ENCODE measurements at places on chromosomes 5 and 9.
A peak's percentile ranks its signal among the peaks of the same experiment; 100 is the strongest.

DNA sequence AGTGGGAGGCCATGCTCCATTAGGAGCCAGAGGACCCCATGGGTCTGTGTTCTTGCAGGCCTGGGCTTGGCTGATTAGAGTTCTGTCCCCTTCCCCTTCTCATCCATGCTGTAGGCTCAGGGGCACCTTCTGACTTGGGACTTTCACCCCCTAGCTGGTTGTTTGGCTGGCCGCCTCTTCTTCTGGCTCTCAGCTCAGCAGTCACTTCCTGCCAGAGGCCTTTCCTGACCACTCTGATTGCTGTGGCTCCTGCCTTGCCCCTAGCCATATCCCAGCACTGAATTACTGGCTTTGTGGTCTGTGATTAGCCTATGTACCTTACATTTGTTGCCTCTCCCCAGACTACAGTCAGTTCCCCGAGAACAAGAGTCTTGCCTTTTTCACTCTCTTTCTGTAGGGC, 14.6 kb downstream of the ENTREP1 start:
- no peak for DNase-seq

DNA sequence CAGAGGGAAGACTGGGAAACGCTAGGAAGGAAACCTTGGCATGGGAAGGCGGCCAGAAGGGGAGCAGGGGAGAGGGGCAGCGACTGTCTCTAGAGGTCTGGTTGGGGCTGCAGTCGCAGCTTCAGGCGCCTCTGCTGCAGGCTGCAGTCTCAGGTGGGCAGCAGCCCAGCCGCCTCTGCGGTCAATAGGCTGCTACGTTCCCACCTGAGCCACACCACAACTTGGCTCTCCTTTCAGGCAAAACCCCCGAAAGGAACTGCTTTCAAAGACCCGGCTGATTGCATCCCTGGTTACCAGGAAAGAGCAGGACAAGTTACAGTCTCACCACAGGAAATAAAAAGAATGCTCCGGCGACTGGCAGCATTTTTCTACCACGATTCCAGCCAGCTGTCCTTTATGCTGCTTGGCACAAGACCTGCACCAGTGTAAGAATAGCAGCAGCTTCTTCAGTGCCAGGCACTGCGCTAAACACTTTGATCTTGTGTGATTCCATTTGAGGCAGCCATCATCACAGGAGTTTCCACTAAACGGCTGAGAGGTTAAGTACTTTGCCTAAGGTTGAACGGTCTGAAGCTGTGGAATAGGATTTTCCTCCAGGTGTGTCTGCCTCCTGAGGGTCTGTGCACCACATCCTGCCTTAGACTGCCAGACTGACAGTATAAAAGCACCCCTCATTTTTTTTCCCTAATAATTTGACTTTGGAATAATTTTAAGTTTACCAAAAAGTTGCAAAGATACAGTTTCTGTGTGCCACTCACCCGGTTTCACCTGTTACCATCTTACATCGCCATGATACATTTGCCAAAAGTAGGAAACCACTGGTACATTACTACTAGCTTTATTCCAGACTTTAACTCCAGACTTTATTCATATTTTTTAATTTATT, 7.5 kb downstream of the RPS14 start:
- DNase-seq = no peak

GRCh38 chr5:113244966-113245365, 189.8 kb downstream of the TSSK1B start:
- no peak for DNase-seq

DNA sequence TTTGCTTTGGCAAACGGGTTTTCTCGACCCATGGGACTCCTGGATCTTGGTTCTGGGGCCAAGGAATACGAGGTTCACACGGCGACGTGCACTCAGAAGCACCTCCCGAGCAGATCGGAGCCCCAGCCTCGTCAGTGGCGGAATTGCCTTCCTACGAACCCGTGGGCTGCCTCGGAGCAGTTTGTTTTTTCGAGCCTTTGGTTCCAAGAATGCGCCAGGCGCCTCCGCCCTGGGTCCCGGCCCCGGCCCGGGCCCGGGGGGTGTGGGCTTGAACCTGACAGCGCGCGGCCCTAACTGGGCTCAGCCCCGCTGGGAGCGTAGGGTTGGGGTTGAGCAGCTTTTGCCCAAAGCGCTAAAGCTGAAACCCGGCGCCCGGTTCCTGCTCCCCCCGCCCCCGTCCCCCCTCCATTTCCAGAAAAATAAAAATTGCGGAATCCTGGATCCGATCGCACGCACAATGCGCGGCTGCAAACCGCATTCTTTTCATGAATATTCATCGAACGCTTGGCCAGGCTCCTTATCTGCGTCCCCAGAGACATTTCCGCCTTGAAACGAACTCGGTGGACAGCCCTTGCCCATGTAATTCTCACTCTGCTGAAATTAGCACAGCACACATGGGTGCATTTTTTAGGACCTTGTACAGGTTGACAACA, 1.0 kb downstream of the BASP1 start:
- peak; percentile 83 for DNase-seq

DNA sequence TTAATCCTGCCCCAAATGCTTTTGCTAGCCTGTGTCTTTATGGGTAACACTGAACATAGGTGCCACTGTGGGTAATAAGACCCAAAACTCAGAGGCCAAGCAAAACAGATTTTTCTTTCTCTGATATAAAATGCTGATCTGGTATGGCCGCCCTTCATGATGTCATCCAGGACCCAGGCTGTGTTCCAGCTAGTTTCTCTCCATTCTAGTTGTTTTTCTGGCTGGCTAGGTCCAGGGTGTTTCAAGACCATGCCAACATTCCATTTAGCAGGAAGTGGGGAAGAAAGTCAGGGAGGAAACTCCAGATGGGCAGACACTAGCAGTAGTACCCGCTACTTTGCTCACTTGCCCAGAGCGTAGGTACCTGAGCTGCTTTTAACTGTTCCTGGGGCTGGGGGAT, 183.9 kb upstream of the OTULINL start:
- no peak for DNase-seq

DNA sequence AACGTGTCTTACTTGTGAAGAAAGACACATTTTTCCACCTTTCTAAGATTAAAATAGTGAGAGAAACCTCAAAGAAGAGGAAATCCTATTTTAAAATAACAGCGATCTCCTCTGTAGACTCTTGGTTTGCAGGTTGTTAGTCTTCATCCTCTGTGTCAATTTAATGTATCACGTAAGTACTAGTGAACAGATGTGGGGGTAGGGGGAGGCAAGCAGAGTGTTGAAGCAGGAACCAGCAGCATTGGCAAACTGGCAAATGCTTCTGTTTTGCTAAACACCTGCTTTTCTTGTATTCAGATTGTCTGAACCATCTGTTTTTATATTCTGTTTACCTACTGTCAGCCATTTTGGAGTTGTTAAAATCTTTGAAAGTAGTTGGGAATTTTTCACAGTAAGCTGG, 159.3 kb upstream of the TLX3 start:
- no peak for DNase-seq

GRCh38 chr5:122180146-122180712, 50.9 kb downstream of the ZNF474 start:
- DNase-seq = no peak

GRCh38 chr5:116388564-116389258, 185.9 kb downstream of the SEMA6A start:
- DNase-seq = no peak

GRCh38 chr5:119452060-119452372, 281 bp upstream of the HSD17B4 start:
- DNase-seq = no peak

DNA sequence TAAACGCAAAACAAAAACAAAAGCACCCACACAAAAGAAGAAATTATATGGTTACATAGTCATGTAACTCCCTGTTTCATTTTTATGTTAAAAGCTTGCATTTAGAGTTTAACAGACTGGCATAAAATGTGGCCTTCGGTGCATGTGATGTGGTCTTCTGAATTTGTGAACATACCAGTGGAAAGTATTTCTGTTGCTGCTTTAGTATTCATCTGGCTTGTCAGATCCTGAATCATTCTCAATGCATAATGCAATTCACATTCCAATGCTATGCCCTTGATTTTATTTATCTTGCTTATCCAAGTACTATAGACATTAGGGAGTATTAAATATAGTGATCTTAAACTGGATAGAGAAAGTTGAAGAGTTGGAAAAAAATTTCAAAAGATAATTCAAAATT, 740.2 kb upstream of the ZNF608 start:
- no peak for DNase-seq

DNA sequence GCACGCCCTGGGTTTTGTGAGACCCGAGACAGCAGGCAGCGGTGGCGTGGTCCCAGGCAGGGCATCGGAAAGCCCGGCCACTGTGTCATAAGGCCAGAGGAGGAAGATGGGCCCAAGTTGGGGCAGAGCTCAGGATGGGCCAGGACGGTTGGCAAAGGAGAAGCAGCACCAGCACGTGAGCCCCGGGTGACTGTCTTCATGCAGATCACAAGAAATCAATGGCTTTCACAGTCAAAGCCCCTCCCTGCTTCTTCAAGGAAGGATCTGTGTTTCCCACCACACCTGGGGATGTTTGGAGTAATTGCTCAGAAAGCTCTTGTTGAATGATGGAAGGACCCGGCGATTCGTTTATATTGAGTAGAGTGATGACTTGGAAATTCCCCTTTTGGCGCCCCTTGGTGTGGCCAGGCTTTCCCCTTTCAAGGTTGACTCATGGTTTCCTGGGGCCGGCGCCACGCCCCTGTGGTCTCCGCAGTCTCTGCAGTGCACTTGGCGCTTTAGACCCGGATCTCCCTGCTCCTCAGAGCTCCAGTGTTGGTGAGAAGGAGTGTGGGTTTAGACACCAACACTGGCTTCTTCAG, 52.1 kb downstream of the IL31RA start:
- DNase-seq = no peak

DNA sequence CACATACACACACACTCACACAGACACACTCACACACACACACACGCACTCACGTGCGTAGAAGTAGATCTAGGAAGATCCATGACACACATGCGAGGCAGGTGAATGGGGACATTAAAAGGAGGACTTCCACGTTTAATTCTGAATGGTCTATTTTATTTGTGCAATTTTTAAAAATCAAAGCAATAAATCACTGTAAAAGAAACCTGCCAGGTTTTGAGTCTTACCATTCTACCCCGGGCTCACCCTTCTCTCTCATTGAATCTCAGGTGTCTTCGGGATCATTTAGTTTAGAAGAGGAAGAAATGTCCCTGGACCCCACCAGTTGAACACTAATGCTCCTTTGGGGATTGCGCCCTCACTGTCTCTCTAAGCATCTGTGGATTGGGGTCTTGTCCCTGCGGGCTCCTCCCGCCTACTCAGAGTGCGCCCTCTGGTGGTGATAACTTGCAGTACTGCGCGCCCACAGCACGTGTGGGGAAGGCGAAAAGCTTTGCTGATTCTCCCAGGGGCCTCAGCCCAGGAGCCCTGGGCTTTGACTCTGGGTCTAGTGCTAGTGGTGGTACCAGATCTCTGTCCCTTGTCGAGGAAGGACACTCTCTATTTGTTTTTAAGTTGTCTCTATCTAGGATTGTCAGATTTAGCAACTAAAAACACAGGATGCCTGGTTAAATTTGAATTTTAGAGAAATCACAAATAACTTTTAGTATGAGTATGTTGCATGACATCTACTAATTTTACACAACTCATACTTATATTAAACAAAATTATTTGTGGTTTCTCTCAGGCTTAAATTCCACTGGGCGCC, 34.8 kb downstream of the BOD1 start:
- DNase-seq = no peak

GRCh38 chr5:29750453-29750852, 1443.0 kb upstream of the CDH6 start:
- no peak for DNase-seq

DNA sequence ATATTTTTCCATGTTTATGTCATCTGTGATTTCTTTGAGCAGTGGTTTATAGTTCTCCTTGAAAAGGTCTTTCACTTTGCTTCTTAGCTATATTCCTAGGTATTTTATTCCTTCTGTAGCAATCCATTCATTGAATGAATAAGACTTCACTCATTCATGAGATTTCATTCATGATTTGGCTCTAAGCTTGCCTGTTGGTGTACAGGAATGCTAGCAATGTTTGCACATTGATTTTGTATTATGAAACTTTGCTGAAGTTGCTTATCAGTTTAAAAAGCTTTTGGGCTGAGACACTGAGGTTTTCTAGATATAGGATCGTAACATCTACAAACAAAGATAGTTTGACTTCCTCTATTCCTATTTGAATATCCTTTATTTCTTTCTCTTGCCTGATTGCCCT, 15.9 kb downstream of the RLN2 start:
- DNase-seq = no peak

DNA sequence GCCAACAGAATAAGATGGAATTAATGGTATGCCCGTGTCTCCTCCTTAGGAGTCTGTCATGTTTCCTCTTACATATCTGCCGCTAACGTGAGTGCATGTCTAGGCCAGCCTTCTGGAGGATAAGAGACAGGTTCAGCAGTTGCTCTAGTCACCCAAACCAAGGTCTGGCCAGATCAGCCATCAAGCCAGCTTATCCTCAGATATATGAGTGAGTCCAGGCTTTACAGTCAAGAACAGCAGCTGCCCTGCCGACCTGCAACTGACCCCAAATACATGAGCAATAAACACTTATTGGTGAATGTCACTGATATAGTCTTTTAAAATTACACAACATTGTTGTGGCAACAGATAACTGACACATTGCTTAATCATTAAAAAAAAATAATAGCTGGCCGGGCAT, 123.5 kb downstream of the TSSK1B start:
- DNase-seq = no peak

DNA sequence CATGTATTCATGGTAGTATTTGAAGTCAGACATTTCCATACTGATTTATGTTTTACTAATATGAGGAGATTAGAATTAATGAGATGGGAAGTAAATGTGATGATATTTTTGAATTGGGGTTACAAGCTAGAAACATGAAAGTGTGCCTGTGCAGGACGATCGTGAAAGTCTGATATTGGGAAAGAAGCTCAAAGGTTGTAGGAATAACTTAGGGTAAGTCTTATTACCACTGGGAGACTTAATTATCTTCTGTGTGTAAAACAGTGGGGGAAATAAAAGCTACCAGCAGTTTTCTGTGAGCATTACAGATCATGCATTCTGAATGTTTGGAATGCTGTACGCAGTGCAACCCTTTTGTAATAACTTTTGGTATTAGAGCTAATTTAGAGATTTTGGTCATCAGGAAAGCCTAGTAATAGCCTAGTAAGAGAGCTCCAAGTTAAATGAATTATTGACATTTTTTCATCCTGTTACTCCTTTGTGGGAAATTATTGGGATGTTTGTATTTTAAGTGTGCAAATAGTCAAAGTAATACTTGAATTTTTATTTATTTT, 153.9 kb downstream of the PCSK5 start:
- DNase-seq = no peak

DNA sequence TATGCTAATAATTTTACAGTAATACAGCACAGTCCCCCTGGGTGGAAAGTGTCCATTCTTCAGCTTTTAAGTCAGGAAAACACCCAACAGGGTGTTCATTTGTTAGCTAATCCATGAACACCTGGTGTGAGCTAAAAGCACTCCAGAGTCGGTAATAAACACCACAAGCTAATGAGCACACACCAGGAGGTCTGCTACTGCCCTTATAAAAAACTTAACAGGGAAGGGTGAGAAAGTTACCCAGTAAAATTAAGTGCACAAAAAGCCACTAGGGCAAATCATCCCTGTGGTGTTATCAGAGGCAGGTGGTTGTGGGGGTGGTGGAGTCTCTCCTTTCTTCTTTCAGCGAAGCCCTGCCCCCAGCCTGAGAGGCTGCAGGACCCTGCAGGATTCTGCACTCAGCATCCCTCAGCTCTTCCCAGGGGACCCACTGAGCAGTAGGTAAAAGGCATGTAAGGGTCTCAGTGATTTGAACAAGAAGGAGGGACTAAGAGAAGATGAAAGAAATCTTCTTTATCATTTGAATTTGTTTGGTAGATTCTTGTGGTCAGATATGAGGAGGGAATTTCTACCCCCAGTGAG, 14.4 kb downstream of the GDNF start:
- DNase-seq = no peak

GRCh38 chr9:72022841-72023240, 37.6 kb downstream of the C9orf57 start:
- no peak for DNase-seq

GRCh38 chr9:68446836-68447235, 90.4 kb downstream of the PGM5 start:
- DNase-seq = no peak

Measured in posterior vena cava (tissue), 2 donors.